Fibroblast of skin of left quadriceps (primary cell): ENCODE measurements at places on chromosomes 12 and 14.

- peak; percentile 77 for DNase-seq
These were observed 2.1 kb upstream of the BLOC1S1 start for GRCh38 chr12:55713721-55714120.

DNA sequence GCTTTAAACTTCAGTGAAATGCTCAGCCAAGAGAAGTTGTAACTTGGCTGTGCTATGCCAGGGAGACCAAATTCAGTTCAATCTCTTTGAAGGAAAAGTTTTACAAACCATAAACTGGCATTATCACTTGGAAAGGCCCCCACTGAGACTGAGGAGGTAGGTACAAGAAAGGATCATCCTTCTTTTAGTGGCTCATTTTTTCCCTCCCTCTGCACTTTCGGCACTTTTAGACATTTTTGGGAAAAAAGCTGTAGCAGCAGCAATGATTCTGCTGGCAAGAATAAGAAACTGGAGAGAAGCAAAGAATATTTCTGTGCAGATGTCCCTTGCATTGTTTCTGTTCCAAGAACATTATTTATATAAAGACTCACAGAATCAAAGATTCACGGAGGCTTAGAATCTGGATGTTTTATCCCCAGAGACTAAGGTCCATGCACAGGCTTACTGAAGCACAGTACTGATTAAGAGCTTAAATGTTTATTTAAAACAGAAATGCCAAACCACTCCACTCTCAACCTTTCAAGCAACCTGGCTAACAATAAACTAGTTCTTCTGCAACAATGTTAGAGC, 12.3 kb downstream of the ZC2HC1C start:
- DNase-seq = no peak

- DNase-seq = no peak
These were observed 94.3 kb downstream of the RFLNA start for GRCh38 chr12:124389138-124389724.

GRCh38 chr14:53062856-53063255, 90.3 kb downstream of the DDHD1 start:
- DNase-seq = no peak

- no peak for DNase-seq
These were observed 78.4 kb downstream of the NTF3 start for GRCh38 chr12:5510251-5510805.

GRCh38 chr12:122381021-122381420, 41.4 kb downstream of the CLIP1 start:
- DNase-seq = no peak

GRCh38 chr14:97692084-97692483, 894.9 kb downstream of the VRK1 start:
- no peak for DNase-seq

GRCh38 chr14:41607966-41608663, 1.4 kb downstream of the LRFN5 start:
- DNase-seq = no peak

DNA sequence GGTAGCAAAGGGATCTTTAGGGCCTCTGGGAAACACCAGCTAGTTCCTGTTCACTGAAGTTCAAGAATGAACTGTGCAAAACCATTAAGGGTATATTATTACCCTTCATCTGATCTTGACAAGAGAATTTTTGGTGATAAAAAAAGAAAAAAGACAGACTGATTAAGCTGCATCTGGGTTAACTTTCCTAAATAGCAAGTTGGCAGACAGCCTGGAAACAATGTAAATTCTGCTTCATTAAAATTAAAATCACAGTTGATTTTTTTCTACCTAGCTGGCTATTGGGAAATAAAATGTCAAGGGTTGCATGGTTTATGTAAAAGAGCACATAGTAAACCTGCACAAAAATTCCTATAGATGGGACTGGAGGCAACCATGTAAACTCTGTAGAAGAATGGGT, 126.6 kb upstream of the PRKD1 start:
- no peak for DNase-seq

DNA sequence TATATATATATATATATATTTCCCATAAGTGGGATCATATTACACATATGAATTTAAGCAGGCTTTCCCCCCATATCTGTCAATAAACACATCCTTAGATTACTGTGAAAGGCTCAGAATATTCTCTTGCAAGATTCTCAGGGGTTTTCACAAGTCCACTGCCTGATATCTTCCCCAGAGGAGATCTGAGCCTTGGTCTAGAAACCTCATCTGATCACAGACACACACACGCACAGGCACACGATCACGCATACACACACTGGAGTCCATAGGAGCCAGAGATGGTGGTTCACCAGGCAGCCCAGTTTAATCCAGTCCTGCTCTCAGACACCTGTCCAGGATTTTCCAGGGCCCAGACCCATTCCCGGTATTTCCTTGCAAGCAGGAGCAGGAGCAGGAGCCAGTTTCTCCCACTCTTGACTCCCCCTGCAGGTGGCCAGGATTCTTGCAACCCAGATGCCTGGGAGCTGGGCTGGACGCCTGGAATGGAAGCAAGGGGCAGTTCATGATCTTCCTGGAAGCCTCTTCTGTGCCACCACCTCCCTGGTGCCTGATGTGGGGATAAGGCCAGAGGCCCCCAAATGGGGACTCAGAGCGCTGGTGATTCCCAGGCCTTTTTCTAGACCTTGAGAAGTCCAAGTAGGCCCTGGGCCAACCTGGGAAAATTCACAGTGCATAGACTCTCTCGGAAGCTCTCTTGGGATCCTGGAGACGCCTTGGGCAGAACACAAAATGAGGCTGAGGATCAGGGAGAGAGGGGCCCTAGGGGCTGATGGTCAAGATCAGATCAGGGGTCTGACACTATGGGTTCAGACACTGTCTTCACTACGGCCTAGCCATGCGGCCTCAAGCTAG, 16.5 kb upstream of the KRT78 start:
- no peak for DNase-seq

DNA sequence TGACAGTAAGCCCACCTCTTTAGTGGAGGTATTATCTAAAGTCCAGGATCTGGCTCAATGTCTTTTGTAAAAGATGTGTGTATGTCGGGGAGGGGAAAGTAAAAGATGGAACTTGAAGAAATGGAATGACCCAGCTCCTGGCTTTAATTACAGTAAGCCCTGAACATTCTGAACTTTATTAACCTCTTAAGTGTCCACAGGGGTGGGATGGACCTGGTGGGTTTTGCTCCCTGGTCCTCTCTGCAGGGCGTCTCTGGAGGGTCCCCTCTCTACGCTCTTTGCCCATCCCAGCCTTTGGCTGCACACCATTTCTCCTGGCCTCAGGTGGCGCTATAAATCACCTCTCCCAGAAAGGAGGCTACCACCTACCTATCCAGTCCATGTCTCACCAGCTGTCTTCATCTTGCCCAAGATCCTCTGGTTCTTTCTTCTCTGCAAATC, 3.7 kb upstream of the CISTR start:
- no peak for DNase-seq

DNA sequence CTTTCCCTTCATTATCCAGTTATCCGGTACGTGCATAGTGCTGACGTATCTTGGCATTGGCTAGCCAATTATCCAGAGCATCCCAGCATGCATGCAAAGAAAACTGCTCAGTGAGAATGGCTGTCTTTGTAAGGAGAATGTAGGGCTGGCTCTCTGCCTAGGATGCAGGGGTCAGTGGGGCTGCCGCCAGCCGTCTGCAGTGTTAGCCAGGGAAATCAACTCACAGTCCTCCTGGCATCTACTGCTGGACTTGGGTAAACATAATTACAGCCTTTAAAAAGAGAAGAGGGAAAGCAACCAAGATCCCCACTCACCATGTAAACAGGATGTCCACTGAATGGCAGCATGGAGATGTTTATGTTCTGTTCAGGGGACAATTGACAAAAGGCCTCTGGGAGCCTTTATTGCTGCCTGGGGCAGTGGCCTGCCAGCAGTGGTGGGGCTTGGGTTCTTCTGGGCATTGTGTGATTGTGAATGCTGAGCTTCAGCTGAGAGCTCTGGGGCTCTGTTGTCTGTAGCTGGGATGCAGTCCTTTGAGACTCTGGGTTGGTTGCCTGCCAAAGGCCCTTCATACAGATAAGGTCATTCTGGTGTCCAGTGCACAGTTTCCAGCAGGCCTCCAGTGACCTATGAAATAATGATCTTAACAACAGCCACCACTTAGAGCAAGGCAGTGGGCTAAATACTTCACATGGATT, 121.8 kb downstream of the TBC1D30 start:
- DNase-seq = no peak

- DNase-seq = no peak
These were observed 23.4 kb upstream of the PRPF39 start for GRCh38 chr14:45060551-45060950.

DNA sequence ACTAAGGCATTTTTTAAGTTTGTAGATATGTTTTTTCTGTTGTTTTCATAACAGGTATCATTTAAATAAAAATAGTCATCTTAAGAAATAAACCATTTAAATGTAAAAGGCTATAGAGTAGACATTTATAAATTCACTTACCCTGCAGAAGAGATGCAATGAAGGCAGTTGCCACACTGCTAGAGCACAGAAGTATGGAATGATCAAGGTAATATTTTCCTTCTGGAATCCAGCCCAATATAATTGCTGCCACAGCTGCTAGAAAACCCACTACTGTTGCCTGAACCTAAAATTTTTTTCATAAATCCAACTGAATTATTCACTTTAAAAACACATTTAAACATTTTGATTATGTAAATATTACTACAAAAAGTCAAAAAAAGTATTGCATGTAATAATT, 69.2 kb downstream of the SLC41A2 start:
- DNase-seq = no peak

DNA sequence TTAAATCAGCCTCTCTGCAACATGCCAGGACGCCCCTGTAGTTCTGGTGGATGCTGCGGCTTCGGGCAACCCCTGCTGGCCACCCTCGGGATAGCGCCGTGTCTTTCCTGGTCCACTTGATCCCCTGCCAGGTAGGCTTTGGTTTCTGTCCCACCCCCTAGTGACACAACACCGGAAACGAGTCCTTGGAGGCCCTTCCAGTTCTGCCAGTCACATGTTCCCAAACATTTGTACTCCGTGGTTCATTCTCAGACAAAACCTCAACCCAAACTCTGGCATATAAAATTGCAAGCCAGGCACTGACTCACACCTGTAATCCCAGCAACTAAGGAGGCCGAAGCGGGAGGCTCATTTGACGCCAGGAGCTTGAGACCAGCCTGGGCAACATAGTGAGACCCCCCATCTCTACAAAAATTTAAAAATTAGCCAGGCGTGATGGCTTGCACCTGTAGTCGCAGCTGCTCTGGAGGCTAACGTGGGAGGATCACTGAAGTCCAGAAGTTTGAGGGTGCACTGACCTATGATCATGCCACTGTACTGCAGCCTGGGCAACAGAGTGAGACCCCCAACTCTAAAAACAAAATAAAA, 37.0 kb downstream of the RASAL1 start:
- DNase-seq = peak; percentile 24

- no peak for DNase-seq
These were observed 26.8 kb upstream of the TOMM20L start for GRCh38 chr14:58368956-58369355.

DNA sequence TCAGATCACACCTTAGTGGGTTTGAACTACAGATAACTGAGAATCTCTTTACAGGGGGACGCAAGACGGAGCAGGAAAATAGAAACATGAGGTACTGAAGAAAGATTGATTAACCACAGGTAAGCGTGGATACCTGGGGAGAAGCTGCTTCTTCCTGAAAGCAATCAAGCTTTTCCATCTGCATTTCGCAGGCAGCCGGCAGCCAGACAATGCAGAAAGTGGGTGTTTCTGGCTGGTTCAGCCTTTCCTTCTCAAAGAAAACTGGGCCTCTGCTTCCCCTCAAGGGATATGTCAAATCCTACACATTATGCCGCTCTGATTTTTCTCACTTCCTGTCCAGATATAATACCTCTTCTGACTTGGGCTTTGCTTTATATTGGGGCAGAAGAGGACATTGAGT, 39.1 kb upstream of the PPFIA2 start:
- no peak for DNase-seq

DNA sequence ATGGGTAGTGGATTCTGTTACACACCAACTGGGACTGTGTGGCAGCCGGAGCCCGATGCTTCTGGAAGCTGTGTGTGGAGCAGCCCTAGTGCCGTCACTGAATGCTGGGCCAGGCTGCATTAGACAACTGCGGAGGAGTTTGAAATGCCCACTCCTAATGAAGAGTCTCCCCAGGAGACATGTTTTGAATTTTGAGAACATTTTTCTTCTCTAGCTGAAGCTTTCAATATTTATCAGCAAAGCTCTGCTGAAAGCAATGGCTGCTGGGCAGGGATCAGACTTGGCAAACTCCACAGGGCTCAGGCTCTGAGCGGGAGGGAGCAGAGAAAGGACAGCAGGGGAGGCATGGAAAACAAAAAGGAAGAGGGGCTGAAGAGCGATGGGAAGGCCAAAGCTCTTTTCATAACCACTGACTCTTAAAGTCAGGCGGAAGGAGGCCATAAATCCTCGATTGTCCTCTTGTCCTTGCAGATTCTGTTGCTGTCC, 189.1 kb downstream of the MON2 start:
- DNase-seq = no peak

DNA sequence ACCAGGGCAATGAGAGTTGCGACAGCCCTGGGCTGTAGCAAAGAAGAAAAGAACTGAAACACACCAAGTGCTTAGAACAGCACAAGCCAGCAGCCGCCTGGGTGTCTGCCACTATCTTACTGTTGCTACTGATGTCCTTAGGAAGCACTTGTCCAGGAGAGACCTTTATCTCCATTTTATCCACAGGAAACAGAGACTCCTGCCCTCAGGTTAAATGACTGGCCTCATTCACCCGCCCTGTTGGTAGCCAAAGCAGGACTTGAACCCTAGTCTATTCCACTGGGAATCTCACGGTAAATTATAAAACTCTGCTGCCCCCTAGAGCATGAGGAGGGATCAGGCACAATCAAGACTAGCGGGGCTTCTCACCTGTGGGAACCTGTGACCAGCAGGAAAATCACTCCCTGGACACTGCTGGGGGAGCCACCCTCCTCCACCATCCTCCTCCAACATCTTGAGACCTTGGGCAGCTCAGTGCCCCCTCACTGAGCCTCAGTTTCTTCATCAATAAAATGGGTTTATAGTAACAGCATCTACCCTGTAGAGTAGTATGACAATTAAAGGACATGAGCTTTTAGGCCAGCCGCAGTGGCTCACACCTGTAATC, 20.5 kb upstream of the TESC start:
- no peak for DNase-seq

DNA sequence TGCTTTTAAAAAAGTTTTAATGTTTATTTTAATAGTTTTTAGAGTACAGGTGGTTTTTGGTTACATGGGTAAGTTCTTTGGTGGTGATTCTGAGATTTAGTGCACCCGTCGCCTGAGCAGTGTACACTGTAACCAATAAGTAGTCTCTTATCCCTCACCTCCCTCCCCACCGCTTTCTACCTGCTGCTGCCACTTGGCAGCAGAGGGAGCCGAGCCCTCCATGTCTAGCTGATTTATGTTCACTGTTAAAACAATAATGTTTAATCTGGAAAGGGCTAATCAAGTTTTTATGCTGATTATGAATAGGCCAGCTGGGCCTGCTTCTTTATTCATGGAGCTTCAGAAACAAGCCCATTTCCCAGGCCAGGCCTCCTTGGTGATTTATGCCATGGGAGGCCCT, 73.1 kb downstream of the ADCK1 start:
- DNase-seq = no peak
